ENCODE measurements at places on chromosomes 11 and 22.

DNA sequence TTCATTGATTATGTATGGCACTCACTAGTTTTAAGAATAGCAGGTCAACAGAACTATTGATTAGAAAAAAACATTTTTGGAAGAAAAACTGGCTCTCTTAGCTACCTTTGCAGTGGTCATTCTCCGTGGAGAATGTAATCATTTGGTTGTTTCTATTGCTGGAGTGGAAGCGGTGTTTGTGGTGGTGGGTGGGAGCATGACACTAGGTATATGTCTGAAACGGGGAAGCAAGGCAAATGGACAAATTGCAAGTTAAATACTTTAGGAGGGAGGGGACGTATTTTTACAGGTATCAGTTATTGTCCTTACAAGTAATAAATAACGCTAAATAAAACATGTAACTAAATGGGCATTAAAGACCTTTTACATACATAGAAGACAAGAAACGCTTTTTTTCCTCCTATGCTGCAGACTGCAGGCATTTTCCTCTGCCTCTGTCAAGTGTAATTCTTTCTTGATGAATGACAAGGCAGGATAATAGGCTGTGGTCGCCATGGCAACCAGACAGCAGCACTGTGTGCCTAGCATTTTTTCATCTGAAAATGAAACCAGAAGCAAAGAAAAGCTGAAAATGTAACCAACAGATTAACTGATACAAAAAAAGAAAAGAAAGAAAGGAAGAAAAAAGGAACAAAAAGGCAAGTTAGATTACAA, 46.2 kb downstream of the BLID start:
- DNase-seq: peak; percentile 45

- DNase-seq: no peak
Measured at GRCh38 chr11:74707602-74708510, 23.4 kb downstream of the CHRDL2 start.

DNA sequence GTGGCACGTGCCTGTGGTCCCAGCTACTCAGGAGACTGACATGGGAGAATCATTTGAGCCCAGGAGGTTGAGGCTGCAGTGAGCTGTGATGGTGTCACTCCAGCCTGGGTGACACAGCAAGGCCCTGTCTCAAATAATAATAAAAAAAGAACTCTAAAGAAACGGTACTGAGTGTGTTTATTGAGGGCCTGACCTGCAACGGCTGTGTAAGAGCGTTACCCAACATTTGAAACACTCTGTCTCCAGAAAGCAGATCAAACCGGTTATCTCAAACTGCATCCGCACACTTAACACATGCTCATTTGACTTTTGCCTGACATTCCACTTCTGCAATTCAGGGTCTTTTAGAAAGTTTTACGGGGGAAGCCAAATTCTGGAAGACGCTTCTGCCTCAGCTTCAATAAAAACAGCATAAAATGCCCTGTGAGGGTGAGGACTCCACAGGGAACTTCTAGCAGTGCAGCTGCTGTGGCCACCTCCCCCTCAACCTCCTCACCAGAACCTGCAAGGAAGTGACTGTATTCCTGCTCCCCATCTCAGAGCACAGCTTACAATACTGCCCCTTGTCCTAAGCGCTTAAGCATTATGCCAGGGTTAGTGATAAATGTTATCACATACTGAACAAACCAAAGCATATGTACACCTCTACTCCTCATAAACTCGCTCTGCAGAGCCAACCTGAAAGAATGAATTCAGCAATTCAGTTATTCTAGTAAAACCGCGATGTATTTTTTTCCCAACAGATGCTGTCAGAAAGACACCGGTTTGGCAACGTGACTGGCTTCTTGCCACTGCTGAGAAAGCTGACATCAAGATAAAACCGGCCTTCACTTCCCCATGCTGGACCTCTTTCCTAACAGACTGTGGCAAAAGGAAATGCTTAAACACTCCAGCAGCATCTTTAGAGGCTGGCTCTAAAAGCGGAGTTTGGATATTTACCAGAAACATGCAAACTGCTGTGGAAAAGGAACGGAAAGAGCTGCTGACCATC, 52.2 kb downstream of the PRDM10 start:
- DNase-seq: no peak

DNA sequence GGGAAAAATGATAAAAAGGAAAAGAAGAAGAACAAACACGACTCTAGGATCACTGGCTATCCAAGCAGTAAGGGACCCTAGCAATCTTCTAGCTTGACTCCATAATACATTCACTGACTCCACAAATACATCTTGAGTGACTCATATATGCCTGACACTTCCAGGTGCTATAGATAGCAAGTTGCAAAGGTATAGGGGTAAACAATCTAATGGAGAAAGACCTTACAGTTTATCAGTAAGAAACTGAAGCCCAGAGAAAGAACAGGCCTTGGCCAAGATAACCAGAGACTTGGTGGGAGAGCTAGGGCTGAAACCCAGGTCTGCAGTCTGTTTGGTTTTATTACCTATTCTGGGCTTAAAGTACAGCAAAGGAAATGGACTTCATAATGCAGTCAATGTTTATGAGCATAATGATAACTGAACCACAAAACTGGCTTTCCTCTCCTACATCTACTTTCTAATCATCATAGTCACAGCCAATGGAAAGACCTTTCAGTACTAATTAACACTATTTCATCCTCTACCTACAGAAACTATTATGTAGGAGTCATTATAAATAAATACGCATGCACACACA, 19.7 kb upstream of the SLC5A1 start:
- DNase-seq: no peak

DNA sequence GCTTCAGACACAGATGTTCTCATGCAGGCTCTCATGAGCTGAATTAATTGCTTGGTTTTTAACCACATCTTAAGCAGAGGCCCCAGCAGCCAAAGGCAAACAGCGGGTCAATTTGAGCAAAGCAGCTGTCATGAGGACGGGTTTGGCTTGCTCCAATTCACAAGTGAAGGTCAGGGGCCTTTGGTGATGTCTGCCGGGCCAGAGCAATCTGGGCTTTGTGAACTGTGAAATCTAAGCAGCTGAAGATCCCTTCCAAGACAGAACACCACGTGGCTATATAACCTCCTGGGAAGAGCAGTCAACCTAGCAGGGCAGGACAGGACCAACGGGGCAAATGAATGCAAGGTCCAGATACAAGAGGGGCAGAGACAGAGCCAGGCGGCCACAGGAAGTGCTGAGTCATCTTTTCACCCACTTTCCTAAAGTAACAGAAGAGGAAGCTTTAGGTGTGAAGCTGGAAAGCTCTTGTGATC, 187.3 kb upstream of the B3GAT1 start:
- DNase-seq: peak; percentile 74

- no peak for DNase-seq
Measured at GRCh38 chr22:50436015-50436830, 38.6 kb downstream of the SBF1 start.

GRCh38 chr11:56700914-56701485, 2.1 kb downstream of the OR9G1 start:
- no peak for DNase-seq

GRCh38 chr11:5922749-5923426, 19.2 kb upstream of the OR56A3 start:
- DNase-seq: no peak

DNA sequence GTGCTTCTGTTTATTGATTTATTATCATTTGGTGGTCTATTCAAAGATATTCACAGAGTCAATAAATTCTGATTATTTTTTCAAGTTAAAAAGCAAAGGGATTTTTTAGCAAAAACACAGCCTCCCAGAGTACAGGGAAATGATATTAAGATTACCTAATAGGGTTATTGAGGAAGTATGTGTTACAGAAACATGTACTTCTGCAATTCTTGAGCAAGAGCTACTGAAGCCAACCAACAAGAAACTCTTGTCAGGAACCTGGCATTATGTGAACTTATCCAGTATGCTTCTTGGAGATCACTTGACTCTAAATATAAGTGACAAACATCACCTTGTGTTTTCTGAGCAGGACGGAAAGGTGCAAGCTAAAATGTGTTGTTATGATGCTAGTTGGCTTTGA, 42.0 kb upstream of the CARD18 start:
- no peak for DNase-seq

DNA sequence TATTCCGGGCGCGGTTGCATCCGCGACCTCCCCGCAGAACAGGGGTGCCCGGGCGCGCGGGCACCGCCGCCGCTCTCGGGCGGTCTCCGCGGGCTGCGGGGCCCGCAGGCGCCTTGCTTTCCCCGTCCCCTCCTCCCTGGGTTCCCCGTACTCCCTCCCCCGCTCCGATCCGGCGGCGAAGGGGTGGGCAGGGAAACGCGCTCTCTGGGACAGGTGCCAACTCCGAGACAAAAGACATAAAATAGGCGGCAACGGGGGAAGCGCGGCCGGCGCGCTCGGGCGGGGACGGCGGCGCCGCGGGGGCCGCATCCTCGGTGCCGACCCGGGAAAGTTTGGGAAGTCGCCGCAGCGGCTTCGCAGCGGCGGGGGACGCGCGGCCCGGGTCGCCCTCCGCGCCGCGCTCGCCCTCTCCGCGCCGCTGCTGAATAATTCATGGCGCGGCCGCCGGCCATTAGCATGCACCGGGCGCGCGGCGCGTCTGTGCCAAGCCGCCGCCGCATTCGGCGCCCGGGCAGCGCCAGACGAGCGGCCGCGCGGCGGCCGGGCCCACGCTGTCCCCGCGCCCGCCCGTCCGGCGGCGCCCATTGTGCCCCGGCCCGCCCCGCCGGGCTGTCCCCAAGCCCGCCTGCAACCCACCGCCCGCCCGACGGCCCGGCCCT, 78.7 kb upstream of the PPARA start:
- DNase-seq: peak; percentile 92

- DNase-seq: no peak
Measured at GRCh38 chr11:76806608-76807205, 23.6 kb downstream of the TSKU start.

GRCh38 chr11:113317339-113317738, 3.0 kb downstream of the TTC12 start:
- DNase-seq: no peak

DNA sequence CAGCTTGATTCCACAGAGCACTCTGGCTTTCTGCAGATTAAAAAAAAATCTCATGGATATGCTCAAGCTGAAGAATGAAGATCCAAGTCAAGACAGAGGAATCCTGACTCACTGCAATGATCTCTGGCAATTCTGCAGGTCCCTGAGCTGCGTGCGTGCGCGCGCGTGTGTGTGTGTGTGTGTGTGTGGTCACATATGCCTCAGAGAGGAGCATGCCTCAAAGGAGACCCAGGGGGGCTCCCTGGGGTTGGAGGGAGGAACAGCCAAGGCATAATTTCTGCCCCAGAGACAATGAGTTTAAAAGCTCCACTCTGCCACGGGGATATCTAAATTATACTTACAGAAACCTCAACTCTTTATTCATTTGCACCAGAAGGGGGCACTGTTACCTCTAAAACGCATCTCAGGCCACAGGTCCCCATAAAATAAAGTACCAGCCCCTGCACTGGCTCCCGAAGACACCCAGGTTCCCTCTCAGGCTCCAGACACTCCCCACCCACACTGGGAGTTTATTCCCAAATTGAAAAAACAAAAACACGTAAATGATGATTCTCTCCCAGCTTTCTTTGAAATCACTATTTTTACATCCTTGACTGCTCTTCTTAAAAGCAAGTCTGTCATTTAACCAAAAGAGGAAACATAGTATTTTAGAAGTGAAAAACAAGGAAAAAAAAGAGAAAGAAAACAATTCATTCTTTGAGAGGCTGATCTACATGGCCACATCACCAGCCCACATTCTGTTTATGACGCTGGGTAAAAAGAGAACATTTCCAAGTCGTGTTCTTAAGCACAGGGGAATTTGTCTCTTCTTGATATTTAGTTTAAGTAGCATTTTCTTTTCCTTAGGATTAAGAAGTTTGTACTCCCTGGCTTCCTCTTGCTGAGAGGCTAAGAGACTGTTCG, 401.0 kb downstream of the LARGE1 start:
- no peak for DNase-seq

DNA sequence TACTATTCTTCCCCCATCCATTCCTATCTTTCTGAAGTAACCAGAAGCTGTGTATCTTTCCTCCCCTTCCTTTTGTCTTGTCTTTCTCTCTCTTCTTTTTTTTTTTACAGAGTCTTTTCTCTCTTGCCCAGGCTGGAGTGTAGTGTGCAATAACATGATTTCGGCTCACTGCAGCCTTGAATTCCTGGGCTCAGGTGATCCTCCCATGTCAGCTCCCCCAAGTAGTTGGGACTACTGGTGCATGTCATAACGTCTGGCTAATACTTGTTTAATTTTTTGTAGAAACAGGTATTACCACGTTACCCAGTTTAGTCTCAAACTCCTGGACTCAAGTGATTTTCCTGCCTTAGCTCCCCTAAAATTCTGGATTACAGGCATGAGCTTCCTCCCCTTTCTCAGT, 86.5 kb downstream of the IGLL5 start:
- DNase-seq: no peak

DNA sequence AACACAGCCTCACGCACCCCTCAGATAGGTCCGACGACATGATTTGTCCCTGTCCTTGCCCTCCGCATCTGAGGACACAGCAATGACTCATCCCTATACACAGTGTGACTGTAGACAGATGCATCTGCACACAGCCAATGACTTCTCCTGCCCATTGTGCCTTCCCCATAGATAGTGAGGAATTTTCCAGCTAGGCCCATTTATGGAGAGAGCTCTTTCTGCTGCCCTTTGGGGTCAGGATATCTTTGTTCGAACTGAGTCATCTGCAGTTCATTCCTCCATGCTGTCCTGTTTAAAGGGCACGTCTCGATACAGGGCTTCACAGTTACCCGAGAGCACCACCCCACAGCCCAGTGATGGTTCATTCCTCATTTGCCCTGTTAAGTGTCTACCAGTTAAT, 96.7 kb downstream of the LARGE1 start:
- DNase-seq: no peak

- no peak for DNase-seq
Measured at GRCh38 chr11:57643802-57644201, 5.9 kb downstream of the YPEL4 start.

GRCh38 chr11:133382131-133382812, 150.0 kb downstream of the OPCML start:
- DNase-seq: no peak

- DNase-seq: no peak
Measured at GRCh38 chr22:21032868-21033688, 717 bp upstream of the SLC7A4 start.

DNA sequence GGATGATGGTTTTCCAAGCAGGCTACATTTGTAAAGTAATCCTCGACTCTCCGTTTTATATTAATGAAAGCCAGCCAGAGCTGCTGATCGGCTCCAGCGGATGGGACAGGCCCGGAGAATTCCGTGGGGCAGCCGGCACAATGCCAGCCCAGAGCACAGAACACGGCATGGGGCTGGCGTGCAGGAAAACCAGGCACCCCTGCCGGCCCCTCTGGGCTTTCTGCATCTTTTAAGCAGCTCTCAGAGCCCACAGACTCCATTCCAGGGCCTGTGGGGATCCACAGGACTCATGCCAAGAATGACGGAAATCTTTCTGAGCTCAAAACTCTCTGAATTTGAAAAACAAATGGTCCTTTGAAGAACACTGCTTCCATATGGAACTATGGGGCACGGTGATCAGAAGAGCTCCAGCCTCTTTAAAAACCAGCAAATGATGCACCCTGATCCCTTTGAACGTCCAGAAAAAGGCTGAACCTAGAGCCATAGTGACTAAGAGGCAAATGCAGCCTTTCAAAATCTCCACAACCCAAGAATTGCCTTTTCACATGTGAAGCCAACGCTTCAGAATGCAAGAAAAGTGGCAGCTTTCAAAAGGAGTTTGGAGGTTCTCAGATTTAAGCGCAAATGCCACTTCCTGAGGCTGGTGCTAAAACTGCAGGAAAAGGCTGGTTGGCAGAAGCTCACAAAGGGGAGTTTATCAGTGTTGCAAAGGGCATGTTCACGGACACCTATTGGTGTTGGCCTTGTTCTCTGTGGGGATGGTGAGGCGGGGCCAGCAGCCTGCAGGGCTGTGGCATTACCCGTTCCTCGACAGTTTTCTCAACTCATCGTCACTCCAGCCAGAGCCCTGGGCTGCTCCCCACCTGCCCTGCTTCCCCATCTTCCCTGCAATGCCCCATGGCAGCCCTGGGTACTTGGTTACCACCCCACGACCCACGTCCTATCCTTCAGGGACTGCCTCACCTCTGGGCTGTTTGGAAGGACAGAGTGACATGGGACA, 212.5 kb downstream of the CTTN start:
- DNase-seq: no peak

All from DND-41 (cell line).